ENCODE measurements at places on chromosomes 1 and 21. TPM values are rescaled to one million over a fixed set of nuclear protein-coding genes. Genes with fewer than 3 reads are reported as not detected.

- DNase-seq, result no peak
Measured at GRCh38 chr1:55322842-55323241, 107.7 kb upstream of the USP24 start.

The TDRD10 gene
- polyA plus RNA-seq, result 0.99 TPM

DNA sequence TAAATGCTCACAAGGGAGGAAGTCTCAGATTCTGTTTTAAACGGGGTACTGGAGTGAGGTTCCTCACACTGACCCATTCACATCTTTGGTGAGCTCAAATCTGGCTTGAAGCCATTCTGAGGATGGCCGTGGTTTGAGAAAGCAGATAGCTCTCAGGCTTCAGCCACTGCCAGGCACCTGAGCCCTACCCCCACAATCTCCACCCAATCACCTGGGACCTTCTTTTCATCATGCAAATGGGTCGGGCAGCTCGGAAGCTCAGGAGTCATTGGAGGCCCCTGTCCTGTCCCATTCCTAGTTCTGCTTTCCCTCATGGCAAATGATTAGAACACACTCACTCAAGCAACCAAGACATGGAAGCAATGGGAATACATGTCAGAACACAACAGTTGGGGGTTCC lies 141.4 kb upstream of the ETS2 start:
- no peak for DNase-seq

GRCh38 chr1:224407571-224408293 lies 26.9 kb downstream of the WDR26 start:
- DNase-seq, result no peak

- no peak for DNase-seq
Measured at GRCh38 chr1:30777904-30778153, 20.3 kb upstream of the LAPTM5 start.
